ENCODE measurements at places on chromosomes 7 and 10.

DNA sequence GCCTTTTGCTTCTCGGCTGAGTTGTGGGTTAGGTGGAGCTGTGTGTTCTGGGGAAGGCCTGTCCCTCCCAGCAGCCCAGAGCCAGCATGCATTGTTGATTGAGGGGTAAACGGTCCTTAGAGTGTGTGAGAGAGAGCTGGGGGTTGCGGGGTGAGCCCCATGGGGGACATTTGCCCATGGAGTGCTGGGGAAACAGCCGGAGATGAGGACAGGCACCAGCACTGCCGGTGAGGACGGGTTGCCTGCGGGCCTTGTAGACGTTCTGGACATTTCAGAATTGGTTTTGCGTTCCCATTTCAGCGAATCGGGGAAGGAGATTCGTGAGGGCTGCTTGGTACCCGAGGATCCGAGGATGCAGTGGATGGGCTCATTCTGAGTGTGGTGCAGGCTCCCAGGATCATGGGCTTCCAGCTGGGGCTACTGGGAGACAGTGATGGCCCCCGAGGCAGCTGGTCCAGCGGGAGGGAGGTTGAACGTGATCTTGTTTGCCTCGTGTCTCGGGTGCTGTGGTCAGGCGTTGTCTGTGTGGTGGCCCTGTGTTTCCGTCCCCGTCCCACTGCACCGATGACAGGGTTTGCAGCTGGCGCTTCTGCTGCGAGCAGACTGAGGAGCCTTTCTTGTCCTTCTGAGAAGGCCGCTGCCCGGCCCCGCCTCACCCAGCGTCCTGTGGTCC is 113.9 kb downstream of the CYTH3 start:
- no peak for DNase-seq

DNA sequence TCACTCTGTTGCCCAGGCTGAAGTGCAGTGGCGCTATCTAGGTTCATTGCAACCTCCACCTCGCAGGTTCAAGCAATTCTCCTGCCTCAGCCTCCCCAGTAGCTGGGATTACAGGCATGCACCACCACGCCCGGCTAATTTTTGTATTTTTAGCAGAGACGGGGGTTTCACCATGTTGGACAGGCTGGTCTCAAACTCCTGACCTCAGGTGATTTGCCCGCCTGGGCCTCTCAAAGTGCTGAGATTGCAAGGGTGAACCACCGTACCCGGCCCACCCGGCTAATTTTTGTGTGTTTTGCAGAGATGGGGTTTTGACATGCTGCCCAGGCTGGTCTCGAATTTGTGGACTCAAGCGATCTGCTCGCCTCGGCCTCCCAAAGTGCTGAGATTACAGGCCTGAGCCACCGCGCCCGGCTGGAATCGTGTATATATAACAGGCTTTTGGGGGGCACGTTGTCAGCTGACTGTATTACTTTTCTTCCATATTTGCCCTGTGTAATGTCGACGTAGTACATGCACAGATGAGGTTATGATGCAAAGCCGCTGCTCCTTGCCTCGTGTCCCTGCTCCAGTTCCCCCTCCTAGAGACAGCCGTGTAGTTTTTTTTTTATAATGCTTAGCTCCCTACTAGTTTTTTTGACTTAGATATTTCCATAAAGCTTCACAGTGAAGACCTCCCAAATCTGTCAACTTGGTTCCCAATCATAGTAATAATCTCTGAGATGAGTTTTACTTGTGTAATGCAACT is 883 bp upstream of the TRA2A start:
- no peak for DNase-seq

DNA sequence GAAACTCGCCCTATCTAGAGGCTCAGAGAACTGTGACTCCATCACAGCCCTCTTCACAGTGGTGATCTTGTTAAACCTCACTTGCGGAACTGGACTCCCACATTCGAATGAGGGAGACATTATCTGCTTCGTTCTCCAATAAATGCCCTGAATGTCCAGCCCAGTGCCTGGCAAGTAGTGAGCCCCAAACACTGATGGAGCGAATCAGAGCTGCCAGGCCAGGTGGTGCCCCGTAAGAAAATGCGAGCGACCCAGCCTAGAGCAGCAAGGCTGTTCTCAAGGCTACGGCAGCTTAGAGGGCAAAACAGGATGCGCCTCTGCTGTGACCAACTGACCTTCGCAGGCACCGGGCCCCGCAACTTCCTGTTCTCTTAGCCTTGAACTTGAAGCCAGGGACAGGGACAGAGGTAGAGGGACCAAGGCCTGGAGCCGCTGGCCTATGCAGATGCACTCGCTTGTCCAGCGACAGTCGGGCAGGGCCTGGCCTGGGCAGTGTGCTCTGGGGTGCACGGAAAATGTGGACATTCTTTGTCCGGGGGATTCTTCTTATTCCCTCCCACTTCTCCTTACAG is 217.6 kb downstream of the TCERG1L start:
- DNase-seq = no peak

- no peak for DNase-seq
Observed at GRCh38 chr7:134293002-134293740, 23.6 kb downstream of the SLC35B4 start.

- DNase-seq = no peak
Observed at GRCh38 chr10:33955676-33956075, 621.2 kb upstream of the NRP1 start.
